ENCODE measurements at places on chromosomes 12 and 14.
A peak's percentile ranks its signal among the peaks of the same experiment; 100 is the strongest.

GRCh38 chr14:52313903-52314594 lies at the start of gene PTGER2:
PTGER2 (plus strand) TSS chr14:52314312; CDS start chr14:52314549, 237 bp downstream.
- DNase-seq = peak; percentile 87

DNA sequence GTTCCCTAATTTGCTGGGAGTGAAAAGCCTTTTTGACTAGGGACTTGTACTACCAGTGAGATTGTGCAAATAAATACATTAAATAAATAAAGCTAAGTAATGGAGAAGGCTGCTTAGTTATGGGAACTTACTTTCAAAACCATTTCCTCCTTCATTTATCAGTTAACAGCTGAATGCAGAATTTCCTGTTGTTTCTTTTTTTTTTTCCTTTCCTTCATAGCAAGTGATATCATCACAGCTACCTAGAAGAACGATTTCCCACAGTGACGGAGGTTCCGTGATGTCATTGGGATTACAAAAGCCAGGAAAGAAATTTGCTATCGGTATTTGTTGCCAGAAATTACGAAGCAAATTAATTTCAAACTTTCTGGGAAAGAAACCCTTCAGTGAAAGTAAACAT lies 42.1 kb upstream of the SOCS2 start:
- no peak for DNase-seq

- no peak for DNase-seq
These were observed 531.4 kb upstream of the LMO3 start for GRCh38 chr12:17137396-17137795.

GRCh38 chr12:120892265-120892664 lies 11.9 kb downstream of the SPPL3 start:
- DNase-seq = no peak

- no peak for DNase-seq
These were observed 827.0 kb downstream of the AACS start for GRCh38 chr12:125892276-125892675.

- no peak for DNase-seq
These were observed 21.4 kb downstream of the BCL2L14 start for GRCh38 chr12:12091977-12092663.

DNA sequence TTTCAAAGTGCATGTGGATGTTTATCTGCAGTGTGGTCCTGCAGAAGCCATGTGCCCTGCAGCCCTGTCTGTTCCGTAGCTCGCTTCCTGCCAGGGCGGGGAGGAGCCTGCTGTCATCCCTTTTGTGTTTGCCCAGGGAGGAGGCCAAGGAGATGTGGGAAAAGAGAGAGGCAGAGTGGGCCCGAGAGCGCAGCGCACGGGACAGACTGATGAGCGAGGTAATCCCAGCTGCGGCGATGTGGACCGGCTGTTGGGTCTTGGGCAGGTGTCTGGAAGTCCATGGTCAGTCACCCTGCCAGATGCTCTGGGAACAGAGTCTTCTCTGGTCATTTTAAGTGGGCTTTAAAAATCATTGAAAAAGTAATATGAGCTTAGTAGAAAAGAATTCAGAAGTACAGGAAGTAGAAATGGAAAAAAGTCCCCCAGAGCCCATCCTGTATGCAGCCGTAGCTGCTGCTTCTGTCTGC lies 12.8 kb downstream of the TCHP start:
- DNase-seq = no peak

DNA sequence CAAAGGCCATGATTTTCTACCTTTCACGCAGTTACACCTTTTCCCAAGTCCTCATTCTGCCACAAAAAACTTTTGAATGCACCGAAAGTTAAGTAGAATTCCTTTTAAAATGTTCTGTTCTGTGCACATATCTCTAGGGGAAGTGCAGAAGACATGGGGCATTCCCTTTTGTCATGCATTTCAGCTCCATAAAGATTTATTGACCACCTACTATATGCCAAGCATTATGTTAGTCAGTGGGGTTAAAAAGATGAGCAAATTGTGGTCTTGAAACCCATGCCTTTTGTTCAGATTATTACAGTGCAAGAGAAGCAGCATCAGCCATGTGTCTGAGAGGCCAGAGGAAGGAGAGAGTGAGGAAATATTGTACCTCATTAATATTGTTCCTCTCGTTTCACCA lies 338.5 kb downstream of the RGS6 start:
- no peak for DNase-seq

DNA sequence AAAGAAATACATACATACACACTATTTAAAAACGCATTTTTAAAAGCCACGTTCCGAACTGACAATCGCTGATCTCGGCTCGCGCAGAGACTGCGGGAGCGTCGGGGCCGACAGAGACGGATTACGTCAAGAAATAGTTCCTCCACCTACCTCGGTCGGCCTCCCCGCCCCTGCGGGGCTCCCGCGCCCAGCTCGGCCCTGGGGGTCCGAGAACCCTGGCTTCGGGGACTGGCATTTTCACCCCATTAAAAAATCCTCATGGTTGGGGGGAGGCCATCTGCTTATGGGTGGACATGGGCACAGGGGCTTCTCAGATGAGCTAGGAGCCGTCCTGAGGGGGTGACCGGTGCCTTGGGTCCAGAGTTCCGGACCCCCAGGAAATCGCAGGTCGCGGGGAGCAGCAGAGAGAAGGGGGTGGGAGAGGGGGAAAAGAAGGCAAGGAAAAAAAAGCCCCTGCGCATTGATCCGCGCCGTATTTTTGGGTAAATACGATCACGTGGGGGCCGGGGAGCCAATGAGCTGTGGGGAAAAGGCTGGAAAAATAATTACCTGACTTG lies 324 bp upstream of the HOXC9 start:
- no peak for DNase-seq

GRCh38 chr12:94795520-94795919 lies 145.2 kb upstream of the TMCC3 start:
- DNase-seq = no peak

Measured in coronary artery (tissue), 2 donors.